Activated CD4-positive, alpha-beta T cell treated with anti-CD3 and anti-CD28 coated beads, Interleukin-2, amount 10 ng/mL, durations not matched to agents 24 days and 14 days (primary cell): ENCODE measurements at places on chromosomes 2 and 18.

DNA sequence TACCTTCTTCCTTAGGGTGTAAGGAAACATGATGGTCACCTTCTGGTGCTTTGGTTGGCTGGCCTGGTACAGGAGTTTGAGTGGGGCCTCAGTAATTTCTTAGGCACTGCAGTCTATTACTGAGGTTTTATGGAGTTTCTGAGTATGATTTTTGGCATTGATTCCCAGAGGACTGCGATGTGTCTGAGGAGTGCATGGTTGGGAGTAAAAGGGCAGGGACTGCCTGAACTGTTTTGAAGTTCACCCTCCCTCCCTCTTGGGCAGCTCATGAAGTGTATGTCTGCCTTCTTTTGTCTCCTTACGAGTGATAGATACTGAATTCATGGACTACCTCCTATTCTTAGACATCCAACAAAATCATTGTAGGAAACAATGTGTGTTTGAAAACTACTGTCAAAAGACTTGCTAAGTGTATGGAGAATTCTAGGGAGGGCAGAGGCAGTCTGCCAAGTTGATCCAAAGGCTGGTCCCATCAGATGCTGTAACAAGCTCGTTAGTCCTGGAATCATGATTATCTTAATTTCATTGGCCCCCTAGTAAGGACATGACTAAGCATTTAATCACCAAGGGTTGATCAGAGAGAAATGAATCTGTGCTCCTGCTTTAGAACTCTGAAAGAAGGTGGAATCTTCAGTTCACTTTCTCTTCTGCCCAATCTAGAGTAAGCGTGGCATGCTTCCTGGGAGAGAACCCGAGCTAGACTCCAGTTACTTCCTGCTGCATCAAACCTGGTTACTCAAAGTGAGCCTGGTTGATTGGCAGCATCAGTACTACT lies 26.5 kb downstream of the LYPD6B start:
- no peak for DNase-seq

DNA sequence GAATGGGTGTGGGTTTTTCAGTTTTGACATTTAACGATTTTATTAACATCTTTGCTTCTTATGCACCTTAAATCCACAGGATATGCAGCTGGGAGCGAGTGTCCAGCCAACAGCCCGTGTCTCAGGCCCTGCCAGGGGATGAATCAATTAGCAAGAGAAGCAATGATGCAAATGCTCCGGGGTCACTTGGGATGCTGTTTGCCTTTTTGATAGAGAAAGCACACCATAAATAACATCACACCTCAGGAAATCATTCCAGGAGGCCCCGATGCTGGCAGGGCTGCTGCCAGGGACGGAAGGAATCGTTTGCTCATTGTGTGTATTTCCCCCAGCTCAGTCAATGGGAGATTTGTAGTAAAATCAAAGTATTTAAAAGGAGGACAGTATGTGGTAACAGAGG lies 394.0 kb upstream of the HNRNPA3 start:
- DNase-seq: no peak

GRCh38 chr2:188291617-188292347 lies at the start of gene GULP1:
GULP1 (plus strand) TSS chr2:188291874; CDS start chr2:188477703, 185,829 bp downstream.
- no peak for DNase-seq

GRCh38 chr18:26459340-26459739 lies 89.0 kb downstream of the KCTD1 start:
- DNase-seq: no peak

- DNase-seq: no peak
Measured at GRCh38 chr18:55275039-55275901, 312.7 kb downstream of the TCF4 start.

DNA sequence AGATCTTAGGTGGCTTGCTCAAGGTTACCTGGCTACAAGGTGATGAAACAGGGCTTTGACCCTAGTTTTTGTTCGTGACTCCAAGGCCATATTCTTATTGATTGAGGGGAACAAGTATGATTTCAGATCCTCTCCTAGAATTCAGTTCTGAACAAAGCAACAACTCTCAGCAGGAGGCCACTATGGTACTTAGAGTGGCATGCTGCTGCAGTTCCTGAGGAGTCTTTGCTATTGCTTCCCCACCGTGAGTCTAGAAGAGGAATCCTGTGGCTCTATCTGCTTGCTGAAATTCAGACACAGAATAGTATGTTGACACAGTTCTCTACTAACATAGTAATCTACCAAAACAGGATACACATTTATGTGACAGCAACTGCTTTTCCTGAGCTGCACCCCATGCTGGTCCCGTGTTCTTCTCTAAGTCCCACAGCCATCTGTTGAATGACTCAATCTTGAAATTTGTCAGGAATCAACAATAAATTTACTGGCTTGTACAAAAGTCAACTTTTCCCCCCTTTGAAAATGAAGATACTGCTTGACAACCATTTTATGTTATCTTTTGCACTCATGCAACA lies 4.1 kb downstream of the TGFBRAP1 start:
- no peak for DNase-seq

DNA sequence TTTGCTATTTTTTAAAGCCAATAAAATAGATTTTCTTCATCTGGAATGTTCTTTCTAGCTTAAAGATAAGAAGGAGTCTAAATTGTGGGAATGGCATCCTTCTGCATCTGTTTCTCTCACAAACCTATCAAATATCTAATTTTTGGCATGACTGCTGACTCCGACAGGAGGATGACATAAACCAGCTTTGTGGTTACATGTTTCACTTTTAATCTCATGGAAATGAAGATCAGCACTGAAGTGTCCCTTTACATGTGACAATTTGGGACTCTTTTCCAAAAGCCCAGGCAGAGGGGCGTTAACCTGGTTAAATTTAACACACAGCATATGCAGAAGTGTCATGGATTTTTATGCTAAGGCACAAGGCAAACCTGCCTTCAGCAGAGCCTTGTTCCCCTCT lies 694.7 kb downstream of the ARHGAP15 start:
- no peak for DNase-seq
